ENCODE measurements at places on chromosomes 3 and 15.

DNA sequence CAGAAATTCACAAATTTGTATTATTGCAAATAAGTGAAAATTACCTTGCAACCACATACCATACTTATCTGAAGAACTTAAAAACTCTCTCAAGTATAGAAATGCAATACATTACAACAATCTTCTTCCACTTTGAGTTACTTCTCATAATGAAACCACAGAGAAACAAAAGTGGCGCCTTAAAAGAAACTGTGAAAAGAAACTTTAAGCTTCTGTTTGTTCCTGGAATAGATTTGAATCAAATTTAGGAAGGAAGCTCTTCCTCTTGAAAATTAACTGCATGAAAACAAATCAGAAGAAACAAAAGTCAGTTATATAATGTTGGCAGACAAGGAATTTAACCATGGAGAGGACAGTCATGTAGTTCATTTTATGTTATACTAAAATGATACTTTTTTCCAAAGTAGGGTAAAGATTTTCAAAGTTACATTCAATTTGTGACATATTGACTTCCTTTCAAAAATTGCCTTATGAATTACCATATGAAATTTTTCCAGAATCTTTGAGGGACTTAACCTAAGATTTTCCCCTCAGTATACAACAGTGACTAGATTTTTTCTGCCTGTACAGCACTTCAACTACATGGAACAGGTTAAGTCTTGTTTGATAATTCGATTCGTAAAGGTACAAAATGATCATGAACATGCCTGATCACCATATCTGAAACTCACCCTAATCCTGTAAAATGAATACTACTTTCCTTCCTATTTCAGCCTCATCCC, 57.6 kb upstream of the TNFSF10 start:
- DNase-seq: no peak

GRCh38 chr3:16338999-16339398, 74.0 kb downstream of the OXNAD1 start:
- peak; percentile 34 for DNase-seq

DNA sequence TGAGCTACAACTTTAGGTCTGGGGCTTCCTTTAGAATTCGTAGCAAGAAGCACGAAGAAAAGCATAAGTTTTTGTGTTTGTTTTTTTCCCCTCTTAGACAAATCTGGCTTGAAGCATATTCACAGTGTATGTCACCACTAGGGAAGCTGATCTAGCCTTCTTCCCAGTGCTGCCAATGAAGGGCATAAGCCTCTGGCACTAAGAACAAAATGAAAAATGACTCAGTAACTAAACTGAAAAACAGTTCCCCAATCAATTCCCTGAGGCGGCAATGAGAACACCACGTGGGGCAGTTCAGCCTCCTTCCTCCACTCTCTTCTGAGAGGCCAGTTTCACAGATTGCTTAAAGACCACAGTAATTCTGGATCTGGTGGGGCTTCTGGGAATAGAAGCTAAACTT, 338.1 kb downstream of the GAP43 start:
- no peak for DNase-seq

- DNase-seq: no peak
Measured at GRCh38 chr15:70768257-70768883, 5.0 kb upstream of the UACA start.

DNA sequence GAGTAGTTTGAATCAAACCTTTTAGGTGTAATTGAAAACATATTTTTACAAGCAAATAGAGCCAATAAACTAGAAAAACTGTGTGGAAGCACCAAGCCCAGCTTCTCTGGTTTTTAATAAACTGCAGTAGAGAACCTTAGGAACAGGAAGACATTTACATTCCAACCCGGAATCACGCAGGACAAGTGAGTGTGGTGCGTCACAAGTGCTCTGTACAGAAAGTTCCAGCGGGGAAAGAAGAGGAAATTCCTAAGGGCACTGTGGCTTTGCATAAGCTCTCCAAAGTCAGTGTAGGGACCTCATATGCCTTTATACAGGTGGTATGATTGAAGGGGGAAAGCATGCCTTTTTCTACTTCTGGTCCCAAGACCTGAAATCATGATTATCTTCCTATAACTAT, 21.6 kb downstream of the COL8A1 start:
- no peak for DNase-seq

- no peak for DNase-seq
Measured at GRCh38 chr15:53448232-53449015, 311.0 kb downstream of the WDR72 start.

- DNase-seq: no peak
Measured at GRCh38 chr15:96494505-96494904, 164.0 kb downstream of the NR2F2 start.

DNA sequence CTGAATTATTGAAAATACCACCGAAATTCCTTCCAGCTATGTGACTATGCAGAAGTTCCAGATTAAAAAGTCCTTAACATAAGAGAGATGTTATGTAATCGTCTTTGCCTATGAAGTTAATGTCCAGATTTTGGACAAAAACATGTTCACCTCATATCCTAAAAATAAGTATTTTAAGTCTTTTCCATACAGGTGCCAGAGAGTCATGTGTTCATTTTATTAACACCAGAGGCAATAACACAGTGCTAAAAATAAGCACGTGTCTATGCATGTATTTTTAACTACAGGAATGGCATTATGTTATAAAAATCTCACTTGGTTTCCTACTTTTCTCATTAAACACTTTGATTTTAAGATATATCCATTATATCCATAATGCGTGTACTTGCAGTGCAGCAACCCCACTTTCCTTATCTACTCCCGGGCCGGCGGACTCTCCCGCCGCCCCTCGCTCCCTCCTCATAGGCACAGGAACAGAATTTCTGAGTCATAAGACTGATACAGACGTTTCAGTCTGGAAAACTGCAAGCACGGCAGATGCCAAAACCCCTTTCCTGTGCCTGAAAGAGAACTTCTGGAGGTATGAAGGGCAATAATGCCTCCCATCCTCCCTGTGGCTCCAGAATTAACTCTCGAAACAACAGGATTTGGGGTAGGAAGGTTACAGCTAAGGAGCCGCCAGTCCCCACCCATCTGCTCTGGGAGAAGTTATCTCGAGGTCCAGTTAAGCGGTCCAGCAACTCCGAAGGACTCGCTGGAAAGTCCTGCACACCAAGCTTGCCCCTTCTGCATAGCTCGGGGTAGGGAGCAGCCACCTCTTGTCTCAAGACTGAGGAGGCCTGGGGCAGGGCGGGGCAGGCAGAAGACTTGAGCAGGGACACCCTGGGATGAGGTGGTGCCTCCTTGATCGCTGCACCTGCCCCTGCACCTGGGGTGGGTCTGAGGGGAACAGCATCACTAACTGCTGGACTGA, 22.3 kb upstream of the PSTPIP1 start:
- DNase-seq: no peak

- DNase-seq: no peak
Measured at GRCh38 chr3:14545251-14545635, 5.1 kb upstream of the GRIP2 start.

DNA sequence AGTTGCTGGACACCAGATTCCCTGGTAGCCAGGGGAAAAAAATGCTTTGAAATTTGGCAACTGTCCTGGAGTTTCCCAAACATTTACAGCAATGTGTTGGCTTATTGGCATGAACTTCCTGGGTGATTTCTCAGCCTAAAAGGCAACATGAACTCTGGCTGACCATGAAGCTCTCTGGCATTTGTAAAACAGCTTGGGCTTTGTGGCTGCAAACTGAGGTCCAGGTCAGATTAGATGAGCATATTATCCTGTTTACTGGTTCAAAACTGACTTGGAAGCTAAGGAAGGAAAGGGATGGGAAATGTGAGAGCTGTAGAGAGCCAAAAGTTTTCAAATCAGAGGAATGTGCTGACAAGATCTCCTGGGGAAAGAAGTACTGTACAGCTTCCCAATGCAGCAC, 139.0 kb downstream of the P3H2 start:
- DNase-seq: no peak

DNA sequence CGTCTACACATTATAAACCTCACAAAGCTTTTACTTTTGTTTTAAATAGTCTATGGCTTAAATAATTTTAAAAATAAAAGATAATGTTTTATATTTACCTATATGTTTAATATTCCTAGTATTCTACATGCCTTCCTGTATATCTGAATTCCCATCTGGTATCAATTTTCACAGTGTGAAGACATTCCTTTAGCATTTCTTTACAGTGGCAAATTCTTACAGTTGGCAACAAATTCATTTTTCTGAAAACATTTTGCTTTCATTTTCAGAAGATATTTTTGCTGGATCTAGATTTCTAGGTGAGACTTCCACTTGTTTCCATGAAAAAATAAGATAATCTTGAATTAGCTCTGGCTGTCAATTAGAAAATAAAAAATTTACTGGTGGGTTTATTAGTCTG, 471.4 kb upstream of the NAALADL2 start:
- DNase-seq: no peak

GRCh38 chr3:158094235-158095110, 11.7 kb downstream of the SHOX2 start:
- no peak for DNase-seq

- DNase-seq: no peak
Measured at GRCh38 chr15:26148156-26148860, 285.2 kb upstream of the ATP10A start.

- DNase-seq: no peak
Measured at GRCh38 chr15:60358935-60359682, 38.7 kb downstream of the ANXA2 start.

- no peak for DNase-seq
Measured at GRCh38 chr15:83324799-83325198, 40.3 kb upstream of the BNC1 start.

DNA sequence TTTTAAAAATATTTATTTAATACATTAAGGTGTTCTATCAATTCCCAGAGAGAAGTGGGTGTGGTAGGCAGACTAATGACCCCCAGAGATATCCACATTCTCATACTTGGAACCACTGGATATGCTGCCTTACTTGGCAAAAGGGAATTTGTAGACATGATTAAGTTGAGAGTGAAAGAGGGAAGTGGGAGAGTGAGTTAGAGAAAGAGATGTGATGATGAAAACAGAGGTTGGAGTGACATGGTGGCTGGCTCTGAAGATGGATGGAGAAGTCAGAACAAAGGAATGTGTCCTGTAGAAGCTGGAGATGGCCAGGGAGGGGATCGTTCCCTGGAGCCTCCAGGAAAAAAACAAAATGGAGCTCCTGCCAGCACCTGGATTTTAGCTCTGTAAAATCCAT, 32.0 kb downstream of the TNFAIP8L3 start:
- DNase-seq: no peak

DNA sequence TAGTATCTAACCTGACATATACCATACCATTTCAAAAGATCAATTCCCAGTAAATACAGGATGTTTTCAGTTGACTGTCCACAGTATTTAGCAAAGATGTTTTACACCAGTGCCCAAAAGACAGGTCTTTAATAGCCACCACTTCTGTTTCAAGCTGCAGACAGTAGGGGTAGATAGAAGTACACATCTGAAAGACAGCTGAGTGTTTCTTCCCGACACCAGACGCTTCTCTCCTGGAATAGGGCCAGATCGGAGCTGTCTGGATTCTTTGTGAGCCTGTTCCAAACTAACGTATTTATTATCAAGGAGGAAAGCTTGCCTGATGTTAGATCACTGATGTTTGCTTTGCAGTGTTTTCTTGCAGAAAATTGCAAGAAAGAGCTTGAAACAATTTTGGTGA, 136.1 kb upstream of the RBMS3 start:
- DNase-seq: no peak

DNA sequence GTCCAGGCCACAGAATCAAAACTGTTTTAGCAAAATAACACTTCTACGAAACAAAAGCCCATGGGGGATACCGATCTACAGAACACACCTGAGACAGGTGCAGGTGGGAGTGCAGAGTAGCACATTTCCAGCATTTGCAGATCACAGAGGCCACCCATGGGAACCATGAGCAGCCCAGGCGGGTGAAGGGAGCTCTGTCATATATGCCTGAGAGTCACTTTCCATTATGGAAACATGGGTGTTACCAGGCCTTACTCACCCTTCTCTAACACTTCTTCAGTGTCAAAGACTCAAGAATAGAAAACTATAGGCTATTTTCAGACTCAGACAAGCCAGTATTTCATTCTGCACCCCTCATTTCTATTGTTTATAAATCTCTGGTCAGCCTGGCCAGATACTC, 3.5 kb downstream of the PLA1A start:
- no peak for DNase-seq

- no peak for DNase-seq
Measured at GRCh38 chr3:43892526-43892925, 201.8 kb downstream of the ABHD5 start.

DNA sequence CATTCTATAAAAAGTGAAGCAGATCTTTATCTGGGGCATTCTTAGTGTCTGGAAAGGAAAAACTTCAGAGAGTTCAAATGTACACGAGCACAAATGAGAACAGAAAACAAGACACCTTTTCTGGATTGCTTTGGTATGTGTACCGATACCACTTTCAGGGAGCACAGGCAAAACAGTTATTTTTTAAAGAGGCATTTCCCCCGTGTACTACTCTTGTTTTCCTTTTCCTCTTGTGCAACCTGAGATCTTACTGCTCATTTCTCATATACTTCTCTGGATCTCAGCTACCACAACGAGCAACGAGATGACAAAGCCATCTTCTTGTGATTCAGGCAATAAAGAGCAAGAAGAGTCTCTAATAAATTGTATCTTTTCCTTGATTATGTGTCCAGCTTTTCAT, 463.6 kb downstream of the SHQ1 start:
- no peak for DNase-seq
